AG04449 (cell line): ENCODE measurements at places on chromosomes 2 and 18.

DNA sequence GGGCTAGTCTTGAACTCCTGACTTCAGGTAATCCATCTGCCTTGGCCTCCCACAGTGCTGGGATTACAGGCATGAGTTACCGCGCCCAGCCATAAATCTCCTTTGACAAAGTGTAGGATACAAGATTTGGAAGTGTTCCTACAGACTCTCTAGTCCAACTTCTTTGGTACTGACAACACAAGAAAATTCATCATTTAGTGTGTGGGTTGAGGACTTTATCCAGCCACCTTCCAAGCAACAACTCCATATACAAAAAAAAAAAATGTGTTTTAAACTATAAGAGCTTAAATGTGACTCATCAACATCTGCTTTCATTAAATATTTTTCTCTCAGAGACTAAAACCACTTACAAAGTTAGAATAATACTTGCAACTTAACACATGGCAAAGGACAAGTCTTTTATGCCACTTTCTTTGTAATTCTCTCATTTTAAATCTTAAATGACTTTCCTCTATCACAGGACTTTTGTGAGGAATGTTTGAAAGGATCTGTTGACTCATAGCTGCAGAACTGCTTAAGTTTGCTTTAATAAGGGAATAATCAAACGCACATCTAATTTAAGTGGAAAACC, 46.2 kb upstream of the ITGAV start:
- DNase-seq, result no peak

DNA sequence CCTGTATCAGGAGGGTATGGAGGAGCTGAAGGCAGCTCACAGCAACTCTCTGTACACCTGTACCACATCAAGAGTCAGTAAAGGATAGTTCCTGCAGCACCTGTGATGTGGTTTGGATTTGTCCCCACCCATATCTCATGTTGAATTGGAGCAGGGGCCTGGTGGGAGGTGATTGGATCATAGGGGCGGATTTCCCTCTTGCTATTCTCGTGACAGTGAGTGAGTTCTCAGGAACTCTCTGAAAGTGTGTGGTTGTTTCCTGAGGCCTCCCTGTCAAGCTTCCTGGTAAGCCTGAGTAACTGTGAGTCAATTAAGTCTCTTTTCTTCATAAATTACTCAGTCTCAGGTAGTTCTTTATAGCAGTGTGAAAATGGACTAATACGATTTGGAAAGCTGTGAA, 28.9 kb downstream of the OSBPL1A start:
- DNase-seq, result no peak

DNA sequence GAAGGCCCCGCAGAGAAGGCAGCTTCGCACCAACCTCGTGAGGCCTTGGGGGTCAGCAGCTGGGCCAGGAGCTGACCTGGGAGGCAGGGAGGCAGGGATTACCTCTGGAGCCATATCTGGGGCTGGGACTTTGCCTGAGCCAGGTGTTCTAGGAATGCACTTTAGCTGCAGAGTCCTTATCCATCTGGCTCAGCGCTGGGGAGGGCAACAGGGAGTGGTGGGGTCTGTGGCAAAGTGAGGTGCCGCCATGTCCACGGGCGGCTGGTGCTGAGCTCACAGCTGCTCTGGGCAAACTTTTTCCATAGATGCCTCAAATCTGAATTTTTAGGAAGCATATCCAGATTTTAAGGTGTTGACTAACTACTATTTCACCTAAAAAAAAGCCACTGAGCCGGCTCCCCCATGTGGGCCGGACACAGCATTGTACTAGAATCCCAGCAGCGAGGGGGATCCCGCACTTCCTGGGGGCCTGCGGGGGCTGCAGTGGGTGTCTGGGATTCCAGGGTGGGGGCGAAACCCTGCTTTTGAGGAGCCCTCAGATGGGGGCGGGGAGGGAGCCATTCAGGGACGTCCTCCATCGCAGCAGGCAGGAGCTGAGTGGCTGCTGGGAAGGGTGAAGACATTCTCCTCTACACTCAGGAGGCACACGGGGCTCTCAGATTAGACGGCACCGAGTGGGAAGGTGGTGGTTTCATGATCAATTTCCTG, 34.6 kb downstream of the RTP5 start:
- DNase-seq, result no peak

- DNase-seq, result no peak
Measured at GRCh38 chr2:235924675-235925063, 243.5 kb downstream of the GBX2 start.

DNA sequence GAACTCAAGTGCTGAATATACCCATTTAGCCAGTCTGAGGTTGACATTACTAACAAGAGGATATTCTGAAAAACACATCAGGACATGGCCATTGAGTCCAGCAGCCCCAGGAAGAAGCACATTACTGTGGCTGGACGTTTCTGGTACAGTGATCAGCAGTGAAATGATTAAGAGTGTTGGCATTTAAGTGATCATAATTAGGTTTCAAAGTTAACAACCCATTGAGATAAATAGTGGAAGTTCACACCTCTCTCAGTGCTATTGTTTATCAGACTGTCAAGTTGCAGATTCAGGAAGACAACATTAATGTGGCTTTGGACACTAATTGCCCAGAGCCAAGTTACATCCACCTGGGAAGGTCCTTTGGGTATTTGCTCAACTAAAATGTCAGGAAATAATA, 139.5 kb upstream of the GAREM1 start:
- DNase-seq, result no peak

DNA sequence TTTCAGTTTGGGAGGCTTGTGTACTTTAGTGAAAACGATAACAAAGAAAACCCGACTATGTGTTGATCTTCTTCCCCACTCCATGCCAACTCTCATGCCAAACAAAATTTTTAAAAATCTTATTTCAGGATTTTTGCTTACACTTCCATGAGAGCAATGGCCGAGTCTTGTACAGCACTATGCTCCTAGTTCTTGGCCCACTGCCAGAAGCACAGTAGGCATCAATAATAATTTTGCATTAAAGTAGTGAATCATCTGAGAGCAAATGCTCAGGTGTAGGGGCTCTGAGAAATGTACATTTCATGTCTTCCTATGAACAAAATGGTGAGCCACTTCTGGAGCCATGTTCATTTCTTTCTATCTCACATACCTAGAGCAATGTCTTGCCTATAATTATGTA, 62.2 kb downstream of the MAP3K19 start:
- DNase-seq, result no peak

DNA sequence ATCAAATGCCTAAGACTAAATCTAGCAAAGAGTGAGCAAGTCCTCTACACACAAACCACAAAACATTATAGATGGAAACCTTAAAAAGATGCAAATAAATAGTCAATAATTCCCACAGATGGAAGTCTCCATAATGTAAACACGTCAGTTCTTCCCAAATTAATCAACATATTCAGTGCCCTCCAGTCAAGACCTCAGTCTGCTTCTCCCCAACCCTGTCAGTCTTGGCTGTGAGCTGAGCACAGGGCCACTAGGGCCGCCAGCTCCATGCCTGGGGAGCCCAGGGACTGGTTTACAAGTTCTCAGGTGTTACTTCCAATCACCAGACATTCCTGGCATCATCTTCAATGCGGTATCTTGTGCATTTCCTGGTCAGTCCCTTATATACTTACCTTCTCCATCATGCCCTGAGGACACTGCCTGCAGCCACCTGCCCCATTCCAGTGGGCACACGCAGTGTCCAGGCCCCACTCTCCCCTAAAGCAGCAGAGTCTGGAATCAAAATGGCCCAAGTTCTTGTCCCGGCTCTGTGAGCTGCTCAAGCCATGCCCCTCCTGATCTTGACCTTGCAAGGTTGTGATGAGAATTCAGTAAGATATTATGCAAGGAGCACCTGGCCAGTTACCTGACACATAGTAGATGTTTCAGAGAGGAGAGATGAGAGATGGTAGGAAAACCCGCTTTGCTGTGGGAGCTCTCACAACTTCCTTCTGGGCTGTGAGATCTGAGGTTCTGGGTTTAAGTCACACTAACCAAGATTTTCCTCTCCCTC, 207.9 kb upstream of the RAB6C start:
- DNase-seq, result no peak

GRCh38 chr2:634636-635388, 42.4 kb downstream of the TMEM18 start:
- no peak for DNase-seq

DNA sequence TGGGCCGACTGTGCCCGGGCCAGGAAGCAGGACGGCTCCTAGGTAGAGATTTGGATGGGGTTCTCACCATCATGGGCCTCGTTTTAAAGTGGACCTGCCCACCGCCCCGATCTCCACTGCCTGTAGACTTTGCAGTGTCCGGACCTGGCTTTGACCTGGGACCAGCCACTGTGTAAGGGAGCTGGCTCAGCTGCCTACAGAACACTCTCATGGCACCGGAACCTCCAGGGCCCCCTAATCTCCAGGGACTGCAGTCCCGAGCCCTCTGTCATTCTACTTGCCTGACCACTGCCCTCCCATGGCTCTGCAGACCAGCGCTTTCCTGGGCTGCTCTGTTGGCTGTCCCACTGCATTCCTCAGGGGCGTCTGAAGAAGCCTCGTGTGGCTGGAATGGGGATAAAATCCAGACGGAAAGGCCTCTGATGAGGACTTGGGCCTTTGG, 120.8 kb downstream of the GLI2 start:
- DNase-seq, result no peak

- DNase-seq, result no peak
Measured at GRCh38 chr2:573805-574392, 103.3 kb downstream of the TMEM18 start.

- no peak for DNase-seq
Measured at GRCh38 chr2:105615305-105615704, 129.4 kb upstream of the NCK2 start.

DNA sequence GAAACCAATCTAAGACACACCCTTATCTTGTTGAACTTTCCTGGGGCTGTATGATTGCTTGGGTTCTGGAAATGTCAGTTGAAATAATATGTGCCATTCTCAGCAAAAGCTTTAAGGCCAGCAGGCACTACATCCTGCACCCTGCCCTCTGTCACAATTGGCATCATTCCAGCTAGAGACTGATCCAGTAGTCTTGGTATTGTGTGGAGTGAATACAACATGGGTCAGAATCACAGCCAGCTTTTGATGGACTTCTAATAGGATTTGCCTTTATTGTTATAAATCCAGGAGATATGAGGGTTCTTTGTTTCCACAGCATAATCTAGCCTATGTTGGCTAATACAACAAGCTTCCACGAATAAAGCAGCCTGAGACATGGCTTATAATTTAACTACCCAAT, 617.0 kb upstream of the CDH2 start:
- no peak for DNase-seq

DNA sequence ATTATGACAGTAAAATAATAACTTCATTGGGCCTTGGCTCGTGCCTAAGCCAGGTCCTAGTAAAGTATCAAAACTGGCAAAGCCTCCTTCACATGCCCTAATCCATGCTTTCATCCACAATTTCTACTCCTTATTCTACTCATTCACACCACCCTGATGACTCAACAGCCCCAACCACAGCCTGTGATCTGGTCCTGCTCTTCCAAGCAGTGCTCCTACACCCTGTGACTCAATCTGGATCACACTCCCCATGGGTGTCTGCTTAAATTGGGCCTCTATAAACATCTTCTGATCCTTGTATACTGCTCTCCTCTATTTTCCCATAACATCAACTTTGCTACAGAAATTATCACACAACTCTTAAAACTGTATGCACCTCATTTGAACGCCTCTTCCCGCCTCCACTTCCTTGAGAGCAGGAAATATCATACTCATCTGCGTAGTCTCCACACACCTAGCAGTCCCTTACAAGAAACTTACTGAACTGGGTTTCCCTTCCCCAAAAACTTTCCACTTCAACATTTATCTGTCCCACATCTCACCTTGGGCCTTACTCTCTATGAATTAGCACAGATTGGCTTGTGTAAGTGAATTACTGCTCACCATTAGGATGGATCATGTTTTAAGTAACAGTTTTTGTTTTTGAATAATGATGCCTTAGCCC, 15.9 kb downstream of the GTF3C3 start:
- DNase-seq, result no peak

DNA sequence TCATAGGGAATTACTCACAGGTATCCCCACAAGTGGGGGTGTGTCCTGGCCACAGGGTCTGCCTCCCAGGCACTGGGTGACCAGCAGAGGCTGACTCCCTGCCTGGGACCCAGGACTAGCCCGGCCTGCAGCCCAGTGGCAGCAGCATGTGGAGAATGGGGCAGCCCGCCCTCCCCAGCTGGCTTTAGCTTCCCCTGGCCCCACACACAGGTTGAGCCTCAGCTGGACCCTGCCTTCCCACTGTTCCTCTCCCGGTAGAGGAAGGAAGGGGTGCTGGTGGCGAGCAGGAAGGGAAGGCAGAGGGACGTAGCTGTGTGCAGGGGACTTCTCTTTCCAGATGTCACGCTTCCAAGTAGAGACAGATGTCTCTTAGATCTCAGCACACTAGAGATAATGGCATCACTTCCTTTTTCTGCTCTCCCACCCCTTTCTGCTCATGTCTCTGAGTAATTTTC, 51.4 kb downstream of the EMILIN2 start:
- DNase-seq, result no peak

DNA sequence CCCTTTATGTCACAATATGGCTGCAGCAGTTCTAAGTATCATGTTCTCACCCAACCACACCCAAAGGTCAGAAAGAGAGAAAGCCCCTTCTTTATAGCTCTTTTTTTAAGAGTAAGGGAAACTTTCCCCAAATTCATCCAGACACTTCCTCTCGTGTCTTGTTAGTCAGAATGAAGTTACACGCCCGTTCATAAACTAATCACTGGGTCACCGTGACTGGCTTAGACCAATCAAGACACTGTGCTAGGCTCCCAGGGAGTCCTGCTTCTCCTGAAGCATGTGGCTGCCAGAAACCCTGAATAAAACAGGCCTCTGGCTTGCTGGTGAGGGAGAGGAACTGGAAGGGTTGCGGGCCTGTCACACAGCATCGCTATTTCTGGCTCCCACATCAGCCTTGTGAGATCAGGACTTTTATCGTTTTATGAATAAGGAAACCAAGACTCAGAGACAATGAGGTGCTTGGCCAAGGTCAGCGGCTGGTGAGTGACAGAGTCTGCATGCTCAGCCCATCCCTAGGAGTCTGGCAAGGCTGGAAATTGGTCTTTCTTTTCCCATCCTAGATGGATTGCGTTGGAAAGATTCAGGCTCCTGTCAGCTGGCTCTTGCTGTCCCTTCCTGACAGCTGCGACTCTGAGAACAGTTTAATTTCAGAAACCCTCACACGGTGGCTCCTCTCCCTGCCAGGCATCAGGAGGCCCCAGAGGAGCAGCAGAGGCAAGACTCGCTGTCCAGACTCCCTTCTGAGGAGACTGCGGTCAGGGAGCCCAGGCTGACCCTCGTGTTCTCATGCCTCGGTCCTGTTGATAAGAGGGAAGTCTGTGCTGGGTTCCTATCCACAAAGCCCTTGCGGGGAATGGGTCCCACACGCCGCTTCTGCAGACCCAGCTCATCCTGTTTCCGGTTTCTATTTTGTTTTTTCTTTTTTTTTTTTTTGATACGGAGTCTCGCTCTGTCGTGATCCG, 104.5 kb upstream of the TAF1B start:
- DNase-seq, result no peak
